ENCODE measurements at places on chromosomes 2 and 18.

DNA sequence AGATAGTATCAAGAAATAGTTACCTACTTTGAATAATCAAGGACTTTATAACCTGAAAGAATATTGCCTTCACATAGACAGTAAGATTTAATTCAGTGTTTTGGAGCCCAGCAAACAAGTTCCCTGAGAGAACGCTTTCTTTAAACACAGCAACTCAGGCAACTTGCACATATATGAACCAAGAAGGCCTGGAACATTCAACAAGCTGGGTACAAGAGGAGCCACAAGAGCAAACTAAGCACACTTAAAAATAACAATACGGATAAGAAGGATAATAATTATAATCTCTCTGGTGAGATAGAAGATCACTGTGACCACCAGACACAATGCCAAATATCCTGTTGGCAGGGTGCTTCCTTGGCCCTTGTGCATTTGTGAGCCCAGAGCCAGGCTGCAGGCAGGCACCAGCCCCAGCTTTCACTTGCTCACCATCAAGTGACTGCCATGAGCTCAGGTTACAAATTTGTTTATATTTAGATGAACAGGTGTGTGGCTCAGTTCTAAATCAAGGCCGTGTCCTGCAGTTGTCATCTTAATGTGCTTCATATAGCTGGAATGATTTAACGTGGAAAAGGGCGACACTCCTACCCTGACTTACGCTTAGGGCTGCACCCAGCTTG, 446.6 kb downstream of the IRS1 start:
- no peak for DNase-seq

- DNase-seq, result no peak
Observed at GRCh38 chr2:191740759-191741158, 62.8 kb downstream of the NABP1 start.

DNA sequence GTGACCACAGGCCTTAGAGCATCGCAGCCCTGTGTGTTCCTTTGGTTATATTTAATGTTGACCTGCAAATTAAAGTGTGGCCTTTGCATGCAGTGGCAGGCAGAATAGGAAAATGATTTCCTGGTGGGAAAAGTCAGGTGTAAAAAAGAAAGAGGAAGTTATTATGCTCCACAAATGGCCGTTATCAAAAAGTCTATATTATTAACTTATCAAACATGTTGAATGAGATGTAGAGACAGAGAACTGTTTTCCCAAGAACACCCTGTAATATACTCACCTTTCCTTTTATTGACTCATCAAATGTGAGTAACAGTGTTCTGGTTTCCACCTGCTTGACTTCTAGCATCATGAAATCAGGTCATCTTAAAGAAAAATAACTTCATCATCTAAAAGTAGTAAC, 35.3 kb downstream of the MEIS1 start:
- DNase-seq, result no peak

- peak; percentile 19 for DNase-seq
Observed at GRCh38 chr18:59455728-59456276, 96.7 kb upstream of the LMAN1 start.

- DNase-seq, result peak; percentile 18
Observed at GRCh38 chr2:10135296-10136089, 13.0 kb downstream of the RRM2 start.

- DNase-seq, result peak; percentile 71
Observed at GRCh38 chr18:48412339-48412929, 3.3 kb upstream of the ZBTB7C start.

GRCh38 chr2:133522204-133522603, 46.1 kb downstream of the NCKAP5 start:
- DNase-seq, result no peak

- no peak for DNase-seq
Observed at GRCh38 chr2:128466776-128467175, 148.1 kb upstream of the HS6ST1 start.

GRCh38 chr2:197460649-197461048, 7.3 kb downstream of the COQ10B start:
- DNase-seq, result peak; percentile 48

DNA sequence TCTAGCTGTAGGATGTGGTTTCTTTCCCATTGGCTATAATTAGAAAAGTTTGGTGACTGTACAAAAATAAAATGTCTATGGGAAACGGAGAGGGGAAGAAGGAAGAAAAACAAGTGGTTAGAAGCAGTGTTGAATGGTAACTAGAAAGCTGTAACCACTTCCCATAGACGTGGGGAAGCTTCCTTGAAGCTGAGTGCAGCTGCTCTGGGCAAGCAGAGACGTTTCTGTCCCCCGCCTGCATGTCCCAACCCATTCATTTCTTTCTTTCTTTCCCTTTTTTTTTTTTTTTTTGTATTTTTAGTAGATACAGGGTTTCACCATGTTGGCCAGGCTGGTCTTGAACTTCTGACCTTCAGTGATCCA, 367.8 kb upstream of the HS6ST1 start:
- peak; percentile 50 for DNase-seq

DNA sequence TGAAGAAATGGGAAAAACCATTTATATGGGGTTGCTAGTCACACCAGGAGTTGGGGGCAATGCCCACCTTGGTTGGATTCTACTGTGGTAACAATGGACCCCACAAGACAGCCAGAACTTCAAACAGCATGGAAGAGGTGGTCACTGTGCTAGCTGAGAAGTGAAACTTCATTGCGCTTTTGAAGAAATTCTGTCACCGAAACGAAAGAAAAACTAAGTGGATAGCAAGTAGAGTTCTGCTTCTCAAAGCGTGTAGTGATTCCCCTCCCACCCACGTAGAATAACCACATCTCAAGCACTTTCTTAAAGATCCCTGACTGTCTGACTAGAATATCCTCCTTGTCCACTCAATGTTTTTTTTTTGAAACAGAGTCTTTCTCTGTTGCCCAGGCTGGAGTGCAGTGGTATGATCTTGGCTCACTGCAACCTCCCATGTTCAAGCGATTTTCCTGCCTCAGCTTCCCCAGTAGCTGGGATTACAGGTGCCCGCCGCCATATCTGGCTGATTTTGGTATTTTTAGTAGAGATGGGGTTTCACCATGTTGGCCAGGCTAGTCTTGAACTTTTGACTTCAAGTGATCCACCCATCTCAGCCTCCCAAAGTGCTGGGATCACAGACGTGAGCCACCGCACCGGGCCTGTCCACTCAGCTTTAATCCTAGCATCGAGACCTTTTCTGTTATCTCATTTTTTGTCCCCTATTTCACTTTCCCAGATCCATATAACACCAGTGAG, 30.1 kb upstream of the CCL20 start:
- no peak for DNase-seq

DNA sequence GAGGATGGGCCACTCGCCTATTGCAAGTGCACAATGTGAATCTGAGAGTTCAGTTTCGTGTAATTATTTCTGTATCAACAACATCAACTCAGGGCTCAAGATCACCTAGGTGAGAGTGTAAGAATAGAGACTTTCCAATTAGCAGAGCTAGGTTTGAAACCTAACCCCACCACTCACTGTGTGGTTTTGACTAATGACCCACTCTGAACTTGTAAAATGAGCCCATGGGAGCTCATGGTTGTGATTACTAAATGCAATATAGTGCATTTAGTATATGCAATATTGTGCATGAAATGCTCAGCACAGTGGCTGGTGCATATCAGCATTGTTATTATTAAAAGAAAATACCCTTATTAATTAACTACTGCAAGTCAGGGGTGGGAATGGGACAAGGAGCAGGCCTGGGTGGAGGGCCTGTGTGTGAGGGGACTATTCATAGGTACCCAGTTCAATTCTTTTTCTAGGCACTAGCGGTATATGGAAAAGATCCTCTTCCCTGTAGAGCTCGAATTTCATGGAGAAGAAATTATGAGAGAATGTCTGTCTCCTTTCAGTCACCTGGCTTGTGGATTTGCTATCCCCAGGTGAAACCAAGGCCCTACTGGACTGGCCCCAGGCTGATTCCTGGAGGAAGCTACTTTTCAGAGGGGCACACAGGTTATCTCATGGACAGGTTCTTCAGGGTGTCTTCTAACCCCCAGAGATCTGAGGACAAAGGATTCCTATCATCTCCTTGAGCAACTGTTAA, 169.5 kb downstream of the GFPT1 start:
- DNase-seq, result no peak

GRCh38 chr2:163465440-163465839, 270.4 kb downstream of the FIGN start:
- DNase-seq, result no peak

DNA sequence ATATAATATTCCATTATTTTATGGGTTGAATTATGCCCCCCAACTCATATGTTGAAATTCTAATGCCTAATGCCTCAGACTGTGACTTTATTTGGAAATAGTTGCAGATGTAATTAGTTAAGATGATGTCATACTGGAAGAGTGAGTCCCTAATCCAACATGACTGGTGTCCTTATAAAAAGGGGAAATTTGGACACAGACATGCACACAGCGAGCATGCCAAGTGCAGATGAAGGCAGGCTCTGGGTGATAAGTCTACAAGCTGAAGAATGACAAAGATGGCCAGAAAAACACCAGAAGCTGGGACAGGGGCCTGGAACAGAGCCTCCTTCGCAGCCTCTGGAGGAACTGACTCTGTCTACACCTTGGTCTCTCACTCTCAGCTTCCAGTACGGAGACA, 10.0 kb upstream of the ASAP2 start:
- no peak for DNase-seq

GRCh38 chr2:178119179-178119922, 7.1 kb downstream of the RBM45 start:
- no peak for DNase-seq

DNA sequence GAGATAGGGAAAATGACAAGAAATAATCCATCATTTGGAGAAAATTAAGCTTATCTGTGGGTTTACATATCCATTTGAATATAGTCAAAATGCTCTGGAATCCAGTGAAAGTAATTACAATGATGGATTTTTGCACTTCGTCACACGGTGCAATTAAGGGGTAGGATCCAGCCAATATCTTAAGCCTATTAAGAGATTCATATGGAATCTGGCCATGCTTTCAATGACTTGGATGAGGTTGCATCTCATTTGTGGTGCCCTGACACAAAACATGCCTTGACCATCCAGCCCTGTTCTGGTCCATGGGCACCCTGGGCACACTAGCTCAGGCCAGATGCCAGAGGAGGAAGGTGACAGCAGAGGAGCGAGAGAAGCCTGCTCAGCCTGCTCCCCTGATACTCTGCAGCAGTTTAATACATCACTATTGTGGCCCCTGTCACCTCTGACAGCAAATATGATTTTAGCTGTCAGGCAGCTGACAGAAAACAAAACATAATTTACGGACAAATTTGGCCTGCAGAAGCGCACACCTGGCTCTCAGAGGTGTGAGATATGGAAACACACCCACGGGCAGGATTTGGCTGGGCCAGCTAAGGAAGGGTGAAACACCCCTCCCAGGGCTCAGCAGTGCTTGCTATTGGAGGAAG, 94.1 kb upstream of the ST8SIA3 start:
- DNase-seq, result no peak

DNA sequence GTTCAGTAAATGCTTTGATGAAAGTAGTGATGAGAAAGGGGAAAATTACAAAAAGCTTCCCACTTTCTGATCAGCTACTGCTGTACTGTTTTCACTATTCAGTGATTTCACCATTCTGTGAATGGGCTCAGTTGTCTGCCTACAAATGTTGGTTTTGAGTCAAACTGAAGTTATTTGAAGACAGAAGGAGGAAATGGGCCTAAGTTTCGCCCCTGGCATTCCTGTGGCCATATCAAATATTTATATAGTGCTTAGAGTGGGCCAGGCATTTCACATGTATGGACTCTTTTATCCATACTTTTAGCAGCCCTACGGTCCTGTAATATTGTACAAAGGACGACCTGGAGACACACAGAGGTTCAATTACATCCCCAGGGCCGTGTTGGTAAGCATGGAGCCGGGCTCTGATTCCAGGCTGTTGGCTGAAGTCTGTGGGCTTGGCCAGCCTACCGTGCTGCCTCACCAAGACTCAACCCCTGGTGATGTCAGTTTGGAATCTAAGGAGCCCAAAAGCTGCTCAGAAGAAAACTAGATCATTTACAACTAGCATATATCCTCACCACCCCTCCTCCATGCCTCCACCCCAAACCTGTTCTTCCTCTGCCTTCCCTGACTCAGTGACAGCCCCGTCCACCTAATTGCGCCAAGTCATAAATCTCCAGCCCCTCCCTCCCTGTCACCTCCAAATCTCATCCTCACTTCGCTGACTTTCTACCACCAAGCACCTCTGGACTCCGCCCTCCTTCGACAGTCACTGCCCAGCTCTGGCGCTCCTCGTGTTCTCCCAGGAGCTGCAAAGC, 10.1 kb upstream of the GRHL1 start:
- no peak for DNase-seq

DNA sequence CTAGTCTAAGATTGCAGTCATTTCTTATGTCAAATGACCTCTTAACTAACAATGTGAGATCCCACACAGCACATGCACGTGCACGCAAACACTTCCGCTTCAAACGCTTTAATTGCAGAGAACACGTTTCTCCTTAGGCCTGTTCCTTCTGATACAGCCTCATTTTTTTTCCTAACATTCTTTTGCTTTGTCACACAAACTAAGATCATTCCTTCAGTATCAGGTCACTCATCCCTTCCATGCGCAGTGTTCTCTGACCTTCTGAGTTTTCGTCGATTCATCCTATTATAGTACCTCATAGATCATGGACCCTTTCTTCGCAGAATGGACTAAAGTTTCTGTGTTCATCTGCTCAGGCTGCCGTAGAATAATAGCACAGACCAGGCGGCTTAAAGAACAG, 327.1 kb upstream of the CDH19 start:
- DNase-seq, result no peak

DNA sequence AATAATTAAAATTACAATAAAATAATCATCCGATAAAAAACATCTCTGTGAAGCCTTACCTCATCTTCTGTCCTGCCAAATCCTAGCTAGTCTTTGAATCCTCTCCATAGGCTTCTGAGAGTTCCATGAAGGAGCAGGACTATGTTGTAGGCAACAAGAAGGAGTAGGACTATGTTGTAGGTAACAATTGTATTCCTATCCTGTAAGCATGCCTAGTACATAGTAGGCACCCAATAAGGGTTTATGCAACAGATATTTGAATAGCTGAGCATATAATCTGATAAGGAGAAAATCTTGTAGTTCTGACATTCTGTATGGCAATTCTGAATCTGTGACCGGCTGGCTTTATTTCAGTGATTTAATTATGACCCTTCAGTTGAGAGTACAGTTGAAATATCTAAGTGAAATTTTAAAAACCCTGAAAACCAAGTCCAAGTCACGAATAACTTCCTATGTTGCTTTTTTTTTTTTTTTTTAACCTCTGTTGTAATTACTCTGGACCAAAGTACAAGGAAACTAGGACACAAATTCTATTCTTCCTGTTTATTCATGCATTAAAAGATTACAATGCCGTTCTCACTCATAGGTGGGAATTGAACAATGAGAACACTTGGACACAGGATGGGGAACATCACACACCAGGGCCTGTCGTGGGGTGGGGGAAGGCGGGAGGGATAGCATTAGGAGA, 27.8 kb downstream of the VWA3B start:
- DNase-seq, result no peak

DNA sequence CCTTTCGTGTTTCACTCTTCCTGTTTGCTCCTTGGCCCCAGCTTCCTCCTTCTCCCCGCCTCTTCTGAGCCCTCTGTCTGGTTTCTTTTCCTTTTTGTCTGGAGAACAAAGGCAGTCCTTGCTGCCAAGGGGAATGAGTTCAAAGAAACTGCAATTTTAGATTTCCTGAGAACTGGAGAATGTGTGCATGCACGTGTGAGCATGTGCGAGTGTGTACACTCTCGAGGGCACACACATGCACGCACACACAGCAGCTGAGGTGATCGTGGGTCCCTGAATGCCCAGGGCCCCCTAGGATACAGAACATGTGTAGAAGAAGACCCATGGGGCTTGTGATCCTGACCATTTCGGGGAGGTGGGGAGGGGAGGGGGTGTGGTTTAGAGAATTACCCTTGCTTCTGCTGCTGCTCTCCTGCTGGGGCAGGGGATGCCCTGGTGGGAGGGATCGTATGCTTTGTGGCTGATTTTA, 151.8 kb downstream of the DYSF start:
- no peak for DNase-seq

- DNase-seq, result no peak
Observed at GRCh38 chr2:6308986-6309385, 556.7 kb downstream of the CMPK2 start.

All from hematopoietic multipotent progenitor cell treated with erythropoietin and hydrocortisone succinate and interleukin-3 and kit ligand, for 6 days (in vitro differentiated cells).